ENCODE measurements at places on chromosomes 5 and 9.

DNA sequence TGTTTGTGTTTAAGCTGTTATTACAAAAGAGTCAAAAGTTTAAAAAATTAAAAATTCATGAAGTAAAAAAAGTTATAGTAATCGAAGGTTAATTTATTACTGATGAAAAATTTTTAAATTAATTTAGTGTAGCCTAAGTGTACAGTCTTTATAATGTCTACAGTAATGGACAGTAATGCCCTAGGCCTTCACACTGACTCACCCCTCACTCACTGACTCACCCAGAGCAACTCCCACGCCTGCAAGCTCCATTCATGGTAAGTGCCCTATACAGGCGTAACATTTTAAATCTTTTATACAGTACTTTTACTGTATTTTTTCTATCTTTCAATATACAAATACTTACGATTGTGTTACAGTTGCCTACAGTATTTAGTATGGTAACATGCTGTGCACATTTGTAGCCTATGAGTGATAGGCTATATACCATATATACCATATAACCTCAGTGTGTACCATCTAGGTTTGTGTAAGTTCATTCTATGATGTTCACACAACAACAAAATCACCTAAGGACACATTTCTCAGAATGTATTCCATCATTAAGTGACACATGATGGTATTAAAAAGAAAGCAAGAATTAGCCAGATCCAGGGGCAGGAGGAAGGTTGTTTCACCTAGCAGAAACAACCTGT lies 40.1 kb downstream of the DCAF10 start:
- DNase-seq: peak; percentile 41

- DNase-seq: no peak
Observed at GRCh38 chr9:120775859-120776258, 17.4 kb downstream of the FBXW2 start.

DNA sequence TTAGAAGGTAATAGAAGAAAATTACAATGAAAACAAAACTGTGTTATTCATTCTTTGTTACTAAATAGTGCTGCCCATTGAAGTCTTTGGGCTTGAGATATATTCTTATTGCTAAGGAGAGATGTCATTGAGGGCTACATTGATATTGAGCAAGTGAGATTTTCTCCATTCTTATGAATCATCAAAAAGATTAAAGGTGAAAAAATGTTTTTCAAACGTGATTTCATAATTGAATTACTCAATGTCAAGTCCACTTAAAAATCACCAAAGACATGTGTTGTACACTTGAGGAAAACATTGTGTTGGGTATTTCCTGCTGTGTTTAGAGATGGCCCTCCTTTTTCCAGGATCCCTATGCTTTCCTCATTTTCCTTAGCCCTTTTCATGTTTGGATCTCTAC lies 448.1 kb downstream of the NFIB start:
- DNase-seq: no peak

DNA sequence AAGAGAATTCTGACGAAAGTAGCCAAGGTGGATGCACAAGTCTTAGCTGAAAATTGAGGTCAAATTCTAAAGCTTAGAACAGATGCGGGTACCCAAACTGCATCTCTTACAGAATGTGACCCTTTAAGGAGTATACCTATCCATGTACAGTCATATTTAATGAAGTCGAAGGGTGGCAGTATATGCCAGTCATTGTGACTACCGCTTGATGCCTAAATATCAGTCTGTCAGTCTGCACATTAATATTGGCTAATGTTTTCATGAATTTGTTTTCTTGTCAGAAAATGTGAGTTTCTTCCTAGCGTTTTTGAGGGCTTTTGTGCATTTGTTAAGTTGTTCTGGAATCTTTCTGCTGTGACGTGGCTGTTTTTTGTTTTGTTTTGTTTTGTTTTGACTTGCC lies 264.5 kb upstream of the ELAVL2 start:
- DNase-seq: peak; percentile 2

- no peak for DNase-seq
Observed at GRCh38 chr9:14362175-14362574, 48.2 kb upstream of the NFIB start.

DNA sequence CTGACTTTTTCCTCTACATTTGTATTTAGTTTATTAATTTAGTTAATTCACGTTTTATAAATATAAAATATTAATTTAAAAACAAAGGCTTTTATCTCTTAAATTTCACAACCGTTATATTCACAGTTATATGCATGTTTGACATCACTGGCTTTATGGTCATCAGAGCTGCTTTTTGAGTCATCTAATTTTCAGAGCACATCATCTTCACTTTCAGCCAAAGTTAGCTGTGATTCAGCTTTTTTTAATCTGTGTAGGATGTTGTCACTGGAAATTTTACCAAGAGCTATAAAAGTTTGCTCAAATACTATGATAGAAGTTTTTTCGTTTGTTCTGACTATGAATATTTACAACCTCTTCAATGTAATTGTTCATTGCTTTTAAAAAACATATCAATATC lies 12.4 kb downstream of the CDC37L1 start:
- DNase-seq: no peak

DNA sequence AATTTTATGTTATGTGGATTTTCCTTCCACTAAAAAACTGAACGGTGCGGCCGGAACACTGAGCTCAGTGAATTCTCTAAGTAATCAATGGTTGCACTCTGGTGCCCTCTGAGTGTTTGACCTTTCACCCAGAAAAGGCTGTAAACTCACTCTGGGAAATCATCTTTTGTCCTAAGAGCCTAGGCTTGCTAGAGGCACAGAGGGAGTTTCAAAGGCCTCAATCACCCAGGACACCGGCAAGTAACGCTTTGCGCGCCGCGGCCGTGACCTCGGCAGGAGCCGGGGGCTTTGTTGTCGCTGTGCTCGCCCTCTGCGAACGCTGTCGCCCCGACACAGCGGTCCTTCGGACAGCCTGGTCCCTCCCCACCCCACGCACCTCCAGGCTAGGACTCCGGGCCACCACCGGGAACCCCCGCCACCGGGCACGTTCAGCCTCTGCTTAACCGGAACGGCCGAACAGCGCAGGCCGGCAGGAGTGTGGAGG lies 703 bp downstream of the ISCA1 start:
- peak; percentile 6 for DNase-seq

- DNase-seq: no peak
Observed at GRCh38 chr9:87497604-87498045, at the start of gene DAPK1. Gene DAPK1 (plus strand): TSS chr9:87497867. CDS start chr9:87499078, 1,211 bp downstream.

GRCh38 chr9:76557674-76558225 lies 98.8 kb downstream of the GCNT1 start:
- no peak for DNase-seq

DNA sequence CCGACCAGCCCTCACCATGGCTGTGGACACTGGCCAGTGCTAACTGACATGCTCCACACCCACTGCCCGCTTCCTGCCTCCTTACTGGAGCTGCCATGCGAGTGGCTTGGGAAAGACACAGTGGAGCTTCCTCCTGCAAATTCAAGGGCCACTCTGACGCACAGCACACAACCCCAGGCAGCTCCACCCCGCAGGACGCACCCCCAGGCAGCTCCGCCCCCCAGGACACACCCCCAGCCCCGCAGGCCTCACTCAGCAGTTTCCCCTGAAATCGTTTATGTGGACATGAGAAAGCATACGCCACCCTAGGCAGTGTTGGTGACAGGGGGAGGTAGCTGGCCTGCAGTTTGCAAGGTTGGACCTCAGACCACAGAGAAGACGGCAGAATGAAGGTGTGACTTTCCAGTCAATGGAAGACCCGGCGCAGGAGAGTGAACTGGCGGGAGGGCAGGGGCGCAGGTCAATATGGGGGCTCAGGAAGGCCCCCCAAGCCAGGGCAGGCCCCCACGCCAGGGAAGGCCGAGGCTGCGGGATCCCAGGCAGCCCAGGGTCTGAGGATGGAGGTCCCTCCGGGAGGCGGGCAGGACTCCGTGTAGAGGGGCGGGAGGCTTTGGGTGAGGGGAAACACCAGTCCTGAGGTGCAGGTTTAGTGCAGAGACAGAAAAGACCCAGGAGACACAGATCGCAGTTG lies 21.6 kb downstream of the LPCAT1 start:
- DNase-seq: no peak

DNA sequence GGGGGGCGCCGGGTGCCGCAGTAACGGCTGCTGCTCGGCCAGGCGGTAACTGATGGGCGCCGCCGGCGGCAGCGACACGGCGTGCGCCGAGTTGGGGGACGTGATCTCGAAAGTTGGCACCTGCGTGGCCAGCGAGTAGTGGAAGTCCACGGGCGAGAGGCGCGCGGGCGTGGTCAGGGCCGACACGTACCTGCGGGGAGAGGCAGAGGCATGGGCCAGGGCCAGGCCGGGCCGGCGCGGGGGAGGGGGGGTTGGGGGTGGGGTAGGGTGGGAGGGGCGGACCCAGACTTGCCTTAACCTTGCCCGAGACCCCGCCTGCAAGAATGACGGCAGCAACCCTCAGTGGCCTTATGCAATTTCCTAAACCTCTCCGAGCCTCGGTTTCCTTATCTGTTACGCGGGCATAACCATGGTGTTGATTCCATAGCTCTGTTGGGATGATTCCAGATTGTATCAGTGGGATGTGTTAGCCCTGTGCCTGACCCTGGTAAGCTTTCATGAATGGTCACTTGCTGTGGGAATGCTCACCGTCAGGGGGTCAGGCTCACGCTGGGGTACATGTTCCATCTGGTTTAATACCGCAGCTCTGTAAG lies 53.0 kb downstream of the PSD2 start:
- DNase-seq: no peak

- DNase-seq: no peak
Observed at GRCh38 chr5:40480392-40480791, 199.3 kb upstream of the PTGER4 start.

- no peak for DNase-seq
Observed at GRCh38 chr5:148290271-148291195, 21.7 kb upstream of the SPINK7 start.

DNA sequence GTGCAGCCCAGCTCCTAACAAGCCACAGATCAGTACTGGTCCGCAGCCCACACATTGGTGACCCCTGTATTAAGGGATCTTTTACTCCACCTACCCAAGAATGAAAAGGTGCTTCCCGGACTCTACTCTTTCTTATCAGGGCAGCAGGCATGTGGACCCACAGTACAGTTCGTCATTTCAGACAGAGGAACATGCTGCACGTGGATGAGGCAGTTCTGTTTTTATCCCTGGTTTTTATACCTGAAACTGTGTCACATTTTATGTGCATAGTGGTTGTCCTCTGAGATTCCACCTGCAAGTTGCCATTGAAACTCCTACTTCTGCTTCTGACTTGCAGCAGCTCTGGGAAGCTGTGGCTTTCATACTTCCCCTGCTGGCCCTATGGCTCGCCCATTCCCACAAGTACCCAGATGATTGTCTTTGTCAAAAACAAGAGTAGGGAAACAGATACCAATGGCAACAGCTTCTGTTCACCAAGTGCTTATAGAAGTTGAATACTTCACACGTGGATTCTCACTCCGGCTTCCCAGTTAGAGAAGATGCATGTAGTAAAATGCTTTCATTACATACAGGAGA lies 208.0 kb downstream of the TRIO start:
- DNase-seq: no peak

GRCh38 chr5:38051711-38052511 lies 206.4 kb upstream of the EGFLAM start:
- DNase-seq: no peak

DNA sequence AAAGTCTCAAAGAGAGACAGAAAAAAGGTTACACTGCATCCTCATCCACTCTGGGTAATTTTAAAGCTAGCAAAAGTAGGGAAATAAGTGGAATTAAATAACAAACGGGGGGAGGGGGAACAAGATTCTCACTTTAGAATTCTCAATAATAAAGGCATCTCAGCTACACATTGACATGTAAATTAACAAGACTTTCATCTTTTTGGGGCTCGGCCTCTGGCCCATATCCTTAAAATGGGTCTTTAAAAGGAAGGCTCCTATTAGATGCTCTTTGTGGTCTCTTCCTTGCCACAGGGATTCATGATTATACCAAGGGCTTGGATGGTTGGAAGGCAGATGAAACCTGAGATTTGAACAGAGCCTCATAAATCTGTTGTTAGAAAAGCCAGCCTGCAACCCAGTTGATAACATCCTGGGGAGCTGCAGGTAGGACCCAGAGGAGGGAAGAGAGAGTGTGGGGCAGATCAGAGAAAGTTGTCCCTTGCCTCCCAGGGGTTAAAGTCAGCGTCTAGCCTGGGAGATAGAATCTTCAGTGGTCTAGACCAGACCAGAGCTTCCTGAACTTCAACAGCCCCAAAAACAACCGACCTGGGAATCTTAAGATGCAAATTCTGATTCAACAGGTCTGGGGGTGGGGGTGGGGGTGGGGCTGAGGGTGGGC lies 135.9 kb downstream of the GCNT1 start:
- no peak for DNase-seq

DNA sequence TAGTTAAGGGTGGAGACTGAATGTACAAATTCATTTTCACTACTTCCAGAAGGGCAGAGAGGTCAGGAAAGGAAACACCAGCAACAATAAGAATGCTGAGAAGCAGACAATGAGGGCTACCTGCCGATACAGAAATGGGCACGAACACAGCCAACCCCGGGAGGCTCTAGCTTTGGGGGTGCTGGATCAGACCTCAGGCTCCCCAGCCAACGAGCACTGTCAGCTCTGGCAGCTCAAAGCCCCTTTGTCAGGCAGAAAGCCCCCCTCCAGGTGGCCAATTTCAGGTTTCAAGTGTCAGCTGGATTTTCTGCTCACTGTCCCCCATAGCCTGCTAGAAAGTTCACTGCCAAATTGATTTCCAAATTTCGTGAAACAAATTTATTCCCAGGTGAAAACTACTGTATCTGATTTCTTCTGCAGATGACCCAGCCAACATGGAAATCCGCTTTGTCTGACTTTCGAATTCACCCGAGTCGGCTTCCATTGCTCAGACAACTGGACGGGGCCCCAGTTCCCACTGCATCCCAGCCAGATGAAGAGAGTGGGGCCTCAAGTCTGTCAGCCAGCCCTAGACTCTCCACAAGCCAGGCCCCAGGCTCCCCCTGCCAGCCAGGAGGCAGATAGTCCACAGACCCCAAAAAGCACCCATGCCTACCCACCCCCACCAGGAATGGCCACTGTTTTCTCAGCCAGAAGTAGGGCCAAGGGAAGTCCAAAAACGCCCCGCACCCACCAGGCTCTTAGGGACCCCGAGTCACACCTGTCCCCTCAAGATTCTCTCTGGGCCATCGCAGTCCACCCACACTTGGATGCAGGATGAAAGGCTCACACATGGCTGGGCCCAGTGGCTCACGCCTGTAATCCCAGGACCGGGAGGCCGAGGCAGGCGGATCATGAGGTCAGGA lies 96.5 kb upstream of the PHYKPL start:
- no peak for DNase-seq

GRCh38 chr9:135992486-135993408 lies 31.6 kb upstream of the UBAC1 start:
- DNase-seq: peak; percentile 19
